ENCODE measurements at places on chromosomes 12 and 14.

GRCh38 chr14:32934073-32934880, 4.4 kb upstream of the NPAS3 start:
- no peak for DNase-seq

GRCh38 chr12:121916719-121917118, 1.7 kb upstream of the CFAP251 start:
- no peak for DNase-seq

GRCh38 chr12:11787437-11787836, 138.0 kb downstream of the ETV6 start:
- no peak for DNase-seq

- no peak for DNase-seq
These were observed 193.9 kb downstream of the GPHN start for GRCh38 chr14:66701813-66702212.

DNA sequence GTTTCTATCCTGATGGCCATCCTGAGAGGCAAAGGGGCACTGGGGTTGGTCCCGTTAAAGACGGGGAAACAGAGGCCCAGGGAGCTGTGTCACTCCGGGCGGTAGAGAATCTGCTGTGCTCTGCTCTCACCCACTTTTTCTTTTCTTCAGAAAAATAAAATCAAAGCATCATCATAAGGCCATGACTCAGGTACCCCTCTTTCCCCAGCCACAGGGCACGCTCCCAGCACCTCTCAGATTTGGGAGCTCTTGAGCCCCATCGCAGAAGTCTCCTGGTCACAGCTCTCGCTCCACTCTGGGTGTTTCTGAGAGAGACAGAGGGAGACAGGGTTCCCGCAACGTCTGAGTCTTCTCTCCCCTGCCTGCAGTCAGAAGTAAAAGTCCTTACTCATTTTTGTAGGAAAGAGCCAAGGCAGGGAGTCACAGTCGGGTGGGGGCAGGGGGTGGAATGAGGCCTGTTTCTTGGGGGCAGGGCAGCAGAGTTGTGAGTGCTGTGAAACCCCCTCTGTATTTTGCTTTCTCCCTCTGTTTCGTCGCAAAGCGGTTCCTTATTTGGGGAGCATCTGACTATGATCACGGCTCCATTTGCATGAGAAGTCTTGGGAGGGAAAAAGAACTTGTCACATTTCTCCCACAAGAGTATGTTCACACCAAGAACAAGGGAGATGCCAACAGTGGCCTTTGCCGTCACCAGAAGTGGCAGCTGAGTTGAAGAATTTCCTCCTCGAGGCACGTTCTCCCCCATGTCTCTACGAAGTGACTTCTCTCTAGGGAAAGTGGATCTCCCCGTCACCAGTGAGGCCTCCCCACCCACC, 139.0 kb downstream of the BCL11B start:
- DNase-seq, result no peak

DNA sequence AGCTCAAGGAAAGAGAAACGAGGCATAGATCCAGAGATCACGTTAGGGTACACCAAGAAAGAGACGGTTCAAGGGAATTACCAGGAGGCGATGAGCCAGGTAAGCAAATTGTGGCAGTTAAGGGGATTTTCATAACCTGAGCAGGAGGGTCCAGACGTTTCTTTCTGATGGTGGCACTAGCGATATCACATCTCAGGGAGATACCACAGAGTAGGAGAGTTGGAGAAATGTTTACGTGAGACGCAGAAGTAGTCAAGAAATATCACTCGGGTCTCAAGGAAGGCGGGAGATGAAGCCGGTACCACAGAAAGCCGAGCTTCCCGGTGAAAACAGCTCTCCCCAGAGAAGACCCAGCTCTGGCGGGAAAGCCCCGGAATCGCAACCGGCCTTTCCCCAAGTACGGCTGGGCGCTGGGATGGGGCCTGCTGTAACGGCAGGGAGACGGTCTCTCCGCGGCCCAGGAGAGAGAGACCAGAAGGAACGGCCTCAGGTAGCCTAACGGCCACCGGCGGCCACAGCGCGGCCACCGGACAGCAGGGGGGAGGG, 485 bp downstream of the SENP1 start:
- DNase-seq, result peak; percentile 14

GRCh38 chr12:38782359-38782758, 123.0 kb downstream of the CPNE8 start:
- DNase-seq, result no peak

DNA sequence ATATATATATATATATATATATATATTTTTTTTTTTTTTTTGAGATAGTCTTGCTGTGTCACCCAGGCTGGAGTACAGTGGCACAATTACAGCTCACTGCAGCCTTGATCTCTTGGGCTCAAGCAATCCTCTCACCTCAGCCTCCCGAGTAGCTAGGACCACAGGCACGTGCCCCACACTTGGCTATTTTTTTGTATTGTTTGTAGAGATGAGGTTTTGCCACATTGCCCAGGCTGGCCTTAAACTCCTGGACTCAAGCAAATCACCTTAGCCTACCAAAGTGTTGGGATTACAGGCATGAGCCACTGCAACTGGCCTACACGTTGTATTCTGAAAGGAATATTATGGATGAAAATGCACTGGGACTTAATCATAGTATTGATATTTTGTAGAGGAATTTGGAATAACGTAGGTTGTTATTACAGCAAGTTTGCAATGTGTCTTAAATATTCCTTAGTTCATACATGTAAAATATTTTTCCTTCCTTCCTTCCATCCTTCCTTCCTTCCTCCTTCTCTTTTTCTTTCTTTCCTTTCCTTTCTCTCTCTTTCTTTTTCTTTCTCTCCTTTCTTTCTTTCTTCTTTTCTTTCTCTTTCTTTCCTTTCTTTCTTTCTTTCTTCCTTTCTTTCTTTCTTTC, 862 bp downstream of the KLRB1 start:
- no peak for DNase-seq

DNA sequence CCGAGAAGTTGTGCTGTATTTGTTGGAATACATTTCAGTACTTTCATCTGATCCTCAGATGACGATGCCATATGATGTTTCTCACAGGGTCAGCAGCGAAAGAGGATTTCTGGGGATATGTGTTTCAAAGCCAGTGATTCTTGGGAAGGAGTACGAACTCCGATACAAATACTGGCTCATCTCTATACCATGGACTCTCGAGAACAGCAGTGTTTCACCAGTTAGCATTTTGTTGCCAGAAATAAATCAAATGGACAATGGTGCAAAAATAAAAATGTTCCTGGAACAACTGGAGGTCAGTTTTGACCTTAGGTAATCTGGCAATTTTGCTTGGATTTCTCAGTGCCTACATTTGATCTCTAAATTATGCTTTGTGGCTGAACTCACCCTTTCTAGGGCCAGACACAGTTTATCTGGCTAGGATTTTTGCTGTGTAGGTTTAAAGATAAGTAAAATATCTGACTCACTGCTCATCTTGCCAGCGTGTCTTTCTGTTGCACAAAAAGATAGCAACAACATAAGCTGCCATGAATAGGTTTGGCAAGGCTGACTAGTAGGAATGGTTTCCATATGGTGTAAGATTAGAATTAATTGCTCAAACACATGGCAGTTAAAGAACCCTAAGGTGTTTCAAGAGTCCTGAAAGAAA, 11.0 kb upstream of the MGP start:
- DNase-seq, result no peak

- no peak for DNase-seq
These were observed 1.4 kb downstream of the SNRPF start for GRCh38 chr12:95859947-95860850.

DNA sequence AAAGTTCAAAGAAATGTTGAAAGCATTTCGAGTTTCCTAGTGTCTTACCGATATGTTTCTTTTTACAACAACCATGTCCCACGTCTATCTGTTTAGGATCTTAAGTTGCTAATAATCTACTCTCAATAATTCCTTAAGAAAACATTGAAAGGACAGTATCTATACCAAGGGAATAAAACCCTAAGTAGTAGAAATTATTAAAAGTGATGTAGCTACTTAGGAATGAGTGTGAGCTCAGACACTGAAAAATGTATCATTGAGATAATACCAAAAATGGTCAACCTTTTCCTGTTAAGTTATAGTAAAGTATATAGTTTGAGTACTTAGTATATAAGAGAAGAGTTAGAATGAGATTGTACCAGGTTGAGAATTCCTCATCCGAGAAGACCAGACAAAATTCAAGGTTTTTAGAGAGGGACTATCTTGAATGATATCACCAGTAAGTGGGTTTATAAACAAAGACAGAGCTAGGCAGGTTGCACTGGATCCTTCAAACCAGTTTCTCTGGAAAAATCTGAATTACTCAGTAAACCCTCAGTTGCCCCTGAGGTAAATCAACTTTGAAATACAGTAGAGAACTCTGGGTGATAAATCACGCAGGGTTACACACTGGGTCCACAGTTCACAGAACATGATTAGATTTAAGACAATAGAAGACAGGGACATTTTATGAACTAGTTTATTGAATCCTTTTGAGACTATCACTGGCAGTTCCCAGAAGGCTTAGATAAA, 96.8 kb downstream of the ERGIC2 start:
- no peak for DNase-seq

GRCh38 chr14:56501909-56502530, 77.6 kb upstream of the TMEM260 start:
- no peak for DNase-seq

DNA sequence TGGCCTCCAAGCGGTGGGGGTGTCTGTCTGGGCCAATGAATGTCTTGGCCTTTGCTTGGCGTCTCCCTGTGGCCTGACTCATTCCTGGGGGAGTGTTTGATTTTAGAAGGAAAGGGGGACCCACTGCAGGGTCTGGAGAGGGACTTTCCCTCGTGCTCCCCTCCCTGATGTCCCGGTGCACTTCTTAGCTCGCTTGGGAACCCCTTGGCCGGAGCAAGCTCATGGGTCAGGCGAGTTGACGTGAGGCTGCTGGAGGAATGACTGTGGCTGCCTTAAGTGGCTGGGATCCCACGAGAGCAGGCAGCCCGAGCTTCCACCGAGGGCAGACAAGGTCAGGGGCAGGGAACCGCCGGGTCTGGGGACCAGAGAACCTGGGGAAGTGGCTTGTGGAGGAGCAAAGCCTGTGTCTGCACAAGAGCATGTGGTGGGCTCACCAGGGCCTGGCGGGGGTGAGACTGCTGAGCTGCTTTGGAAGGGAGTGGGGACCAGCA, 218.4 kb upstream of the C14orf180 start:
- no peak for DNase-seq

GRCh38 chr12:77782034-77782433, 48.7 kb upstream of the NAV3 start:
- no peak for DNase-seq

- DNase-seq, result no peak
These were observed 283.2 kb downstream of the TTC8 start for GRCh38 chr14:89107626-89108025.

- DNase-seq, result no peak
These were observed 50.7 kb upstream of the NRXN3 start for GRCh38 chr14:78119440-78119839.

- DNase-seq, result no peak
These were observed 156.6 kb downstream of the RPAP3 start for GRCh38 chr12:47549258-47549657.

GRCh38 chr12:111455448-111456320, 50.0 kb downstream of the SH2B3 start:
- DNase-seq, result no peak

DNA sequence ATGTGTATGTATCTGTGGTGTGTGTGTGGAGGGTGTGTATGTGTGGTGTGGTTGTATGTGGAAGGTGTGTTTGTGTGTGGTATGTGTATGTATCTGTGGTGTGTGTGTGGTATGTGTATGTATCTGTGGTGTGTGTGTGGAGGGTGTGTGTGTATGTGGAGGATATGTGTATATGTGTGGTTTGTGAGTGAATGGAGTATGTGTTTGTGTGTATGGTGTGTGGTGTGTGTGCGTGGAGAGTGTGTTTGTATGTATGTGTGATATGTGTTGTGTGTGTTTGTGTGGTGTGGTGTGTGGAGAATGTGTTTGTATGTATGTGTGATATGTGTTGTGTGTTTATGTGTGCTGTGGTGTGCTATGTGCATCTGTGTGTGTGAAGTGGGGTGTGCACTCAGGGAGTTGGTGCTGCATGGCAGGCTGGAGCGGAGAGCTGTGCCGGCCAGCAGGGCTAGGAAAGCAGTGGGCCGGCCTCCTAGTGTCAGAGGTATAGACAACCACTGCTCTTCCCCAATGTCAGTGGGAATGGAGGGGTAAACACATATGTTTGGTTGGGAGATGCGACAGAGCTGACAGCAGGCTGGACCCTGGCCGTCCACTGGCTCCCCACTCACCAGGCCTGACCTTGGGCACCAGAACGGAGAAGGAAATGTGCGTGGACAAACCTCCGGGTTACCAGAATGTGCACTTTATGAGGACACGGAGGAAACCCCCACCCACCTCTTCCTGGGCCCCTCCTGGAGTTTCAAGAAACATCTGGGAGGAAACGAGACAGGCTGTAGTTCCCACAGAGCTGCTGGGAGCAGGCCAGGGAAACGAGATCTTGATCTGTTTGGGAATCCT, 60.7 kb downstream of the CLMN start:
- no peak for DNase-seq

All from stimulated activated CD4-positive, alpha-beta T cell treated with anti-CD3 and anti-CD28 coated beads, Interleukin-15, amount 100 ng/mL, for 1 hour (primary cell).